Activated CD8-positive, alpha-beta memory T cell treated with anti-CD3 and anti-CD28 coated beads, Interleukin-2, amount 50 U/mL, for 48 hours (primary cell): ENCODE measurements at places on chromosomes 5 and 9.

DNA sequence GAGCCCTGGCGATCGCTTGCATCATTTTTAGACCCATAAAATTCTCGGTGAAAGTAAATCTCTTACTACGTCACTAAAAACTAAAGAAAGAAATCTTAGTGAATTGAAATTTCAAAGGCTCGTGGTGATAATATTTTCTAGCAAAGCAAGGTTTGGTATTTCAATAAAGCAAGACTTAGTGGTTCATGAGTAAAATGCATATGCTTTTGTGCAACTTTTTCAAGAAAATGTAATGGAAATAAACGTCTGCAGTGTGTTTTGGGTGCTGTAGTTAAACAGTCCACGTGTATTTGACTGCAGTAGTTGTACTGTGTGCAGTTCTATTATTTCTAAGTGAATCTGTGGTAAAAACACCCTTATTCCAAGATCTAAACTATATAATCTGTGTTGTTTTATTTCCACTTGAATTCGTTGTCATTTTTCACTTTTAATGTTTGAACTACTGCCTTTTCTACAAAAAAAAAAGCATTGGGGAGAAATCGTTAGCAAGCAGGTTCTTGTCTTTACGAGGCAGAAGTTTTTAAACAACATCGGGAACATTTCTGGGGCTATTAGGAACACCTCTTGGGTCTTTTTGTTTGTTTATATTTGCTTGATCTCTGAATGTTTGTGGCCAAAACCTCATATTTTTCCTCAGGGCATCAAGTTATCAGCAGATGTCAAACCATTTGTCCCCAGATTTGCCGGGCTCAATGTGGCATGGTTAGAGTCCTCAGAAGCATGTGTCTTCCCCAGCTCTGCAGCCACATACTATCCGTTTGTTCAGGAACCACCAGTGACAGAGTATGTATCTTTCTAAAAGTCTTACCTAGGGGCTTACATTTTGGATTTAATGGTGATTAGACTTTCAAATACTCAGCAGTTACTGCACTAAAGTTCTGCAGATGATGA, 960 bp downstream of the SECISBP2 start:
- DNase-seq: no peak

- no peak for DNase-seq
Observed at GRCh38 chr5:111635916-111636570, 121.0 kb downstream of the NREP start.

DNA sequence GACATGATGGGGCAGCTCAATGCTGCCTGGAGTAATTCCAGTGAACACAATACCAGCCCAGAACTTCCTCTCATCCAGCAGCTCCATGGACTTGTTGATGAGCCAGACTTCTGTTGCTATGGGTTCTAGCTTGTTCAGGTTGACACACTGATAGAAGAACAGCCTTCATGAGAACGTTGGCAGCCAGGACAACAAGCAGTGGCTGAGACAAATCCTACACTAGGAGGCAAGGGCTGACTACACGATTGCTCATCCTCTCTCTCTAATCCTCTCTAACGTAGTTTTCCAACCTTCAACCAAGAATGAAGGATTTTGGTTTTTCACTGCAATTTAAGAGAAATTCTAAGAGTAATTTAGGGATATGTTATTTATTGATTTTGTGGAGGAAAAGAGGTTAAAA, 67.8 kb downstream of the NIPSNAP3B start:
- no peak for DNase-seq

DNA sequence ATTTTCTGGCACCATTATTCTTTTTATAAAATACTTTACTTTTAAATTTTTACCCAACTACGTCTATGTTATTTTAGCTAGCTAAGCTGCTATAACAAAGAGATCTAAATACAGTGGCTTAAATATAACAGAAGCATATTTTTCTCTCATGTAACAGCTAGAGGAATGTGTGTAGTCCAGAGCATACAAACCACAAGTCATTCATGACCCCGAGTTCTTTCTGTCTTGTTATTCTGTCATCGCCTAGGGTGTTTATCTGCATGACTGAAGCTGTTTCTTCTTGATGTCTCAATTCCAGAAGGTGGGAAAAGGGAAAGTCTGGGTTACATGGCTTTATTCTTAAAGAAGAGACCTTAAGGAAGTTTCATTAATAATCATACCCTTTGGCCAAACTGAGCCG, 136.9 kb upstream of the RFX3 start:
- no peak for DNase-seq

DNA sequence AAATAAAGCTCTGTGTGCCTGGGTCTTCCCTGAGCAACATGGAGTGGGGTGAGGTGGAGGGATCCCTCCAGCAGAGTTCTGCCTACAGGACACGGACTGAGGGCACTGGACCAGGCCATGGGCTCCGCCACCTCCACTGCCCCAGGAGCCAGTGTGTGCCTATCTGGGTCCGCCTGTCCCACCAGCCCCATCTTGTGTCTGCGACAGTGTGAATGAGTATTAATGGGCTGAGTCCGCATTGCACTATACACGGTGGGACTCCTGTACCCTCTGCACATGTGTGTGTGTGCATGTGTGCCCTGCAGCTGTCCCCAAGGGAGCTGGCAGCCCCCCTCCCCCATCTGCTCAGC, 11.4 kb downstream of the FGFR4 start:
- DNase-seq: no peak

DNA sequence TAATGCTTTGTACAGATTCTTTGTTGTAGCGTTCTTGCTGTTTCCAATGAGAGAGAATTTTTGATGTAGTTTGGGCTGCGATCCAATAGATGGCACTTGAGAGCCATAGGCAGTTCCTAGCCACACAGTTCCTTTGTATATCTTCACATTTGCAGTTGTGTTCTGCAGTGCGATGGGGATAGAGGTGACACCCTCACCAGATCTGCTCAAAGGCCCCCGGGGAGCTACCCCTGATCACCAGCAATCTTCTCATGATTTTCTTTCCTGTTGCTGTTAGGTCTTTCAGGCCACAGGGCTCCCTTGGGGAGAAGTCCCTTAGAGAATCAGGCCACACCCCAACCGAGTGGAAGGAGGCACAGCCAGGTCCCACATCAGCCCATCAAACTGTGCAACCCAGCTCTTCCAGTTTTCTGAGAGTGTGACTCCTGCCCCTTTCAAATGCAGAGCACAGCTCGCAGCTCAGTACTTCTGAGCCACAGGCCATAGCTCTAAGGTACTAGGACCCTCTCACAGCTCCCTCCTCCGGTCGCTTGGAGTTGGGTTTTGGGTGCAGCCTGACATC, 353.7 kb downstream of the SLCO4C1 start:
- no peak for DNase-seq
